Midbrain (tissue), 1 donor: ENCODE measurements at places on chromosomes 1 and 21.

- DNase-seq, result no peak
Measured at GRCh38 chr1:228004331-228004855, 2.4 kb upstream of the WNT3A start.

DNA sequence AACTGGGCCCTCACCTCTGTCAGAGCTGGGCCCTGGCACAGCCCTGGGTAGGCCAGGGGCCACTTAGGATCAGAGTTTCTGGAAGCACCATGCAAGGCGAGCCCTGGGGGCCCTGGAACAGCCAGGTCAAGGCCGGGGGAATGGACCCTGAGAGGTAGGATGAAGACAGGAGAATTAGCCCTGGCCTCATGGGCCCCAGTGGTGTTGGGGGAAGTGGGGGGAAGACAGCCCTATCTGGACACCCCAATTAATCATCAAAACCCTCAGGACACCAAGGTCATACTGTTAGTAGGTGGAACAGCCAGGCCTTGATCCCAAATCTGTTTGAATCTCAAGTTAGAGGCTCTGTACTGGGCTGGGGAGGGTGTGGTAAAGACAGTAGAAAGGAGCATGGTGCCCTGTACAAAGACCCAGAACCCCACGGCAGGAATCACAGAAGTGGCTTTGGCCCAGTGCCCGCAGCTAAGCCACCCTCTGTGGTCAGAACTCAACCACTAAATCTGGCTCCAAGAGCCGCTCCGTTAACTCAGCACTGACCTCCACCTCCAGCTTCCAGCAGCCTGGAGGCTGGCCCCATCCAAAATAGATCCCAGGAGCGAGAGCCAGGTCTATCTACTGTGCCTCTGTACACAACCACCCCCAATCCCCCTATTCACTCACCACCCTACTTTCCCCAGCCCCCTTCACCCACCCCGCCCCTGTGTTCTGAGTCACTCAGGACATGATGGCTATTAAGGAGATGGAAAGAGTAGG lies 14.0 kb upstream of the TRIM63 start:
- DNase-seq, result no peak

DNA sequence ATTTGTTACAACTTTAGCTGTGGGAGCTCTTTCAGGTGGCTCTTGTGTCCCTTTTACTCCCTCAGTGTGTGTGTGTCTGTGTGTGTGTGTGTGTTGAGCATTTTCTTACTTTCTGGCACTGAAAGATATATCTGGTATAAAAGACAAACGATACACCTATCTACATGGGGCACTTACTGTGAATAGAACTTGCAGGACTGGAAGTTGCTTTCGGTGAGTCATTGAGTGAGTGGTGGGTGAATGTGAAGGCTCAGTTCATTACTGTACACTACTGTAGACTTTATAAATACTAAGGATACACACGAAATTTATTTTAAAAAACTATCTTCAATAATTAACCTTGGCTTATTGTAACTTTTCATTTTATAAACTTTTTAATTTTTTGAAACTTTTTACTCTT lies 38.7 kb downstream of the BTBD8 start:
- DNase-seq, result no peak

GRCh38 chr21:15943009-15943666 lies 213.4 kb downstream of the USP25 start:
- DNase-seq, result no peak

GRCh38 chr1:232150770-232151548 lies 479.0 kb downstream of the SIPA1L2 start:
- DNase-seq, result no peak

DNA sequence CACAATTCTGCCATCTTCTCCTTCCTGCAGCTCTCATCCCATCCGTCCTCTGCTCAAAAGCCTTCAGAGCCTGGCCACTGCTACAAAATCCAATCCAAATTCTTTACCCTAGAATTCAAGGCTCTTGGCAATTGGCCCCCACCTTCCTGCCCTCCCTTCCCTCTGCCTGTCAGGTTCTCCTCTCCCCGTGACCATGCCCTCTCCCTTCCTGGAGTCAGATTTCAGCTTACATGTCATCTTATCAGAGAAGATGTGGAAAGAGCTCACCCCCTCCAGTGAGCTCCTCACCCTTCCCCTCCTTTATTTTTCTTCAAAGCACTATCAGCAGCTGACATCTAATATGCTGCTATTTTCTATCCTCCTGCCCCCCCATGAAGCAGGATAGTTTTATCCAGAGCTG lies 86.9 kb downstream of the GRIK3 start:
- DNase-seq, result no peak

- no peak for DNase-seq
Measured at GRCh38 chr21:29389136-29389535, 90.4 kb downstream of the BACH1 start.

- peak; percentile 5 for DNase-seq
Measured at GRCh38 chr1:67722292-67722944, 37.4 kb downstream of the GADD45A start.

- DNase-seq, result no peak
Measured at GRCh38 chr1:244085891-244086290, 34.8 kb downstream of the ZBTB18 start.

GRCh38 chr1:220703305-220703704 lies 13.1 kb downstream of the C1orf115 start:
- no peak for DNase-seq

DNA sequence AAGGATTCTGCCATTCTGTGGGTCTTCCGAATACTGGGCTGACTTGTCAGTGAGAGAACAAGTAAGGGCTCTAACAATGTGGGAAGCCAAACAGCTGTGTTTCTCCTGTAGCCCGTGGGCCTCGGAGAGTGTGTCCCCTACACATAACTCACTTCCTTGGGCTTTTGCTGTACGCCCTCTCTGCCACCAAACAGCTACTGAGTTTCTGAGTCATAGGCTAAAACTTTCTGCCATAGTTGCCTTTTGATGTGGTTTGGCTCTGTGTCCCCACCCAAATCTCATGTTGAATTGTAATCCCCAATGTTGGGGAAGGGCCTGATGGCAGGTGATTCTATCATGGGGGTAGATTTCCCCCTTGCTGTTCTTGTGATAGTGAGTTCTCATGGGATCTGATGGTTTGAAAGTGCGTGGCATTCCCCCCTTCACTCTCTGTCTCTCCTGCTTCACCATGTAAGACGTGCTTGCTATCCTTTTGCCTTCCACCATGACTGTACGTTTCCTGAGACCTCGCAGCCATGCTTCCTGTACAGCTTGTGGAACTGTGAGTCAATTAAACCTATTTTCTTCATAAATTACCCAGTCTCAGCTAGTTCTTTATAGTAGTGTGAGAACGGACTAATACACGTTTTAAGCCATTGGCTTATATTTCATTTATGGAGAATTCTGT lies 194.8 kb upstream of the HMCN1 start:
- DNase-seq, result no peak

DNA sequence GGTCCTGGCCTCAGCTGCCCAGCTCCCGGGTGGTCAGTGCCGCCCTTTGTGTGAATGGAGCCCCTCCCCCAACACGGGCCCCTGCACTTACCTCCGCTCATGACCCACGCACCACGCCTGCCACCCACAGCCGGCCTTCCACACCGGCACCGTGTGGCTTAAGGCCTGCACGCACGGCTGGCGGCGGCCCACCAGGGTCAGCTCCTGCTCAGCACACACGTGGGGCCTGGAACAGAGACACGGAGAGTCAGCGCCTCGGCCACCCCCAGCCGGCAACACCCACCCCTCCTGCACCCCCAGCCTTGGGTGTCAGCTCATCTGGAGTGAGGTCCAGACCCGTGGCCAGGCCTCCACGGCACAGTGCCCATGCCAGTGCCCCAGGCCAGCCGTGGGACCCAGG lies 8.9 kb downstream of the MEGF6 start:
- no peak for DNase-seq

DNA sequence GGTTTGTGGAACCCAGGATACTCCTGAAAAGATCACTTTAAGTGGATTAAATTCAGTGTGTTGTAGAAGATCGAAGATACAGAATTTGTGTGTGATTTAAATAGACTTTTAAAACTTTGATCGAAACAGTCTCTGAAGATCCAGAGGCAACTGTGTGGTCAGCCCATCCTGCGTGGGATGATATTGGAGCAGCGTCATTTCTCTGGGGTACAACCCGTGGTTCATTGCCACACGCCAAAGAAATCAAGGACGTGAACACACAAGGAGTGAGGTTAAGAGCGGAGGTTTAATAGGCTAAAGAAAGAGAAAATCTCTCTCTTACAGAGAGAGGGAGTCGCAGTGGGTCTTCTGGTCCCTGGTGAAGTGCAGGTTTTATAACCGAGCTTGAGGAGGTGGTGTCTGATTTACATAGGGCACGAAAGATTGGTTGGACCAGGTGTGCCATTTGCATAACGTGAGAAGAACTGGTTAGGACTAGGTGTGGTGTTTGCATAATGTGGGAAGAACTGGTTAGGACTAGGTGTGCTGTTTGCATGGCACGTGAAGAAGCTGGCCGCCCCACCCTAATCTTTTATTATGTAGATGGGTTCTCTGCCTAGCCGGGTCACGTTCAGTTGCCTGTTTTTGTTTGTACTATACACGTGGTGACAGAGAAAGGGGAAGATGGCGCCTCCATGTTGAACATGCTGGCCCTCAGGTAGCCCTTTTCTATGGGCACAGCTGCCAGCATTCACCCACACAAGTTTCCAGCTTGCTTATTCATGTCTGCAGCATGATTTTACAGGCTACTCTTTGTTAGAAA lies 82.3 kb downstream of the ADSS2 start:
- no peak for DNase-seq

DNA sequence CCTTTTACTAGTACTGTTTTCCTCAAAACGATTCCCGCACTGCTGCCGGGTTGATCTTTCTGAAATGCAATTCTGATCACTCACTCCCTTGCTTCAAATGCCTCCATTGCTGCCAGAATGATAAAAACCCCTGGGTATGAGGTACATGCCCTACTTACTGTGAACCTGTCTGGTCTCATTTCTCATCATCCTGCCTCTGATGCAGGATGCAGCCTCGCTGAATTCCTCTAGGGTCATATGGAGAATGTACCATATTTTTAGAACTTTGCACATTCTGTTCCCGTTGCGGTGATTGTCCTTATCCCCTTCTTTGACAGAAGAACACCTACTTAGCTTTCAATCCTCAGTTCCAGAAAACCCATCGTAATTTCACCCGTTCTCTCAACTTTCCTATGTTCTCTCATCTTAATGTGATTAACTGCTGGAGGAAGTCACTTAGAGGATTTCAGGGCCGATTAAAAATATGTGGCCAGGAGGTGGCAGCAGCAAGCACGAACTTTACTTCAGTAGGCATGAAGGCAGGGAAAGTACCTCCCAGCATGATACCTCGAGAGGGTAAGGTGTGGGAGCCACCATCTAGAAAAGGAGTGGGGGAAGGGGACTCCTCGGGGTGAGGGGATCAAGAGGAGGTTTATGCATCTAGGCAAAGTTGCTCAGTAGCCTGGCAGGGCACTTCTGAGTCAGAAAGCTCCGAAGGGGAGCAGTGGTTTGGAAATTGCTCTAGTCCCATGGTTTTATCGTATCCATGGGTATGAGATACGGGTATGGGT lies 361.5 kb upstream of the ZP4 start:
- peak; percentile 82 for DNase-seq

GRCh38 chr1:27872802-27873551 lies 633 bp downstream of the THEMIS2 start:
- DNase-seq, result no peak

DNA sequence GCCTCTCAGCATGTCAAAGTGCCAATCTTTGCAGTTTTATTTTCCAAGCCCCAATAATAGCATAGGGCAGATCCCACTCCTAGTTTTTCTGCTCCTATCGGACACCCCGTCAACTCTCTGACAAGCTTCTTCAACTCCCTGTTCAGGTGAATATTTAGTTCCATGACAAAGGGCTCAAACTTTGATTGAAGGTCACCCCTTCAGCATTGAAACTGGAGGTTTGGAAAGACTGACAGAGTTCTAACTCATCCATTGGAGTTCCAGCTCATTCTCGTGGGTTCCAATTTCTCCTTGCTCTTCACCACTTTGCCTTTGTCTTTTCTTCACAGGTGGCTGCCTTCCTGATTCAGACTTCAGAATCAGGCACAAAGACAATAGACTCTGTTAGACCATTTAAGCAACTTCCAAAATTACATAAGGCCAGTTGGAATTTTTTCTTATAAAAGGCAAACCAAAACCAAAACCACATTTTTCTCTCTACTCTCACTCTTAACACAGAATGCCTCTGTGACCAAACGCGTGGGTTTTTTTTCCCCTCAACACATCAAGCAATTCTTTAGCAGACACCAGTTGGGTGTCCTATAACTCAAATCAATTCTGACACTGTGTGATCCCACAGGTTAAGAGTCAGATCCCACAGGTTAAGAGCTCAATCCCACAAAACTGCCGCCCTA lies 169.3 kb upstream of the USP25 start:
- no peak for DNase-seq

DNA sequence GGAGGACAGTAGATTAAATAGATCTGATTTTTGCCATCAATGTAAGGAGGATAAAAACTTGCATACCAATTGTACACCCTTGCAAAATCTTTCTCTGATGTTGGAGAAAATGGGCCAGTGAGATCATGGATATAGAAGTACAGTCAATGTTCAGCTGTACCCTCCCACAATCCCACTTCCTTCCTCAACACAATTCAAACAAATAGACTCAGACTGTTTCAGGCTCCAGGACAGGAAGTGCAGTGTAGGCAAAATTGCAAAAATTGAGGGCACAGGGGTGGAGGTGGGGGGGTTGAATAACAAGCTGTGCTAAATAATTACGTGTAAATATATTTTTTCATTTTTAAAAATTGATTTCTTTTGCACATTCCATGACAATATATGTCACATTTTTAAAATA lies 3.9 kb upstream of the IFI44 start:
- DNase-seq, result no peak

DNA sequence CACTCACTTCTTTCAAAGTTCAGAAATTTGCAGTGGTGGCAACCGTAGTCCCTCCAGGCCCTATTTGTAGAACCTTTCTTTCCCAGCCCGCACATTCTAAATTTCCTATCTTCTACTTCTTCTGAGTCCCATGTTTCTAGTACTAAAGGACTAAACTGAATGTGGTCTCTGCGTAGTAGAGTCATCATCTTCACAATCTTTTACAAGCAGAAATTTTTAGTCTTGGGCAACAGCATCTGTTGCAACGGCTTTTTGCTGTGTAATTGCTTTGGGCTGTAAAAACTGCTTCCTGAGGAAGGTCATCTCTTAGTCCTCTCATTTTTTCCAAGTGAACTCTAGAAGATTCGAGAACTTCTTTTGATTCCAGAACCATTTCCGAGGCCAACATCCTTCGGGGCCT lies 23.9 kb downstream of the VAV3 start:
- no peak for DNase-seq

DNA sequence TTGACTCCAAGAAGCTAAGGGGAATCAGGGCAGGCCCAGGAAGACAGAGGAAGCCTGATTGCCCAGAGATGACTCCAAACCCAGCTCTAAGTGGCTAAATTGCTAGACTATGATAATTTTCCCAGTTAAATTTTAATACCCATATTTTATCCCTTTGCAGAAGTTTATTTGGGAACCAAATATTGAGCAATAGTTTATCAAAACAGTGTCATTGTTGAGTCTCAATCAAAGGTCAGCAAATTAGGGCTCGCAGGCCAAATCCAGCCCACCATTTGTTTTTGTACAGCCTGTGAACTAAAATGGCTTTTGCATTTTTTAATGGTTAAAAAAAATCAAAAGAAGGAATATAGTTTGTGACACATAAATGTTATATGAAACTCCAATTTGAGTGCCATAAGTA lies 47.1 kb downstream of the LBR start:
- no peak for DNase-seq

GRCh38 chr1:53557830-53558738 lies 98.9 kb downstream of the DMRTB1 start:
- DNase-seq, result no peak
